ENCODE measurements at places on chromosomes 2 and 18.

- DNase-seq: no peak
These were observed 584.0 kb upstream of the CHAC2 start for GRCh38 chr2:53183581-53183980.

GRCh38 chr2:70557171-70557838 is 3.7 kb upstream of the TGFA start:
- DNase-seq: no peak

GRCh38 chr2:237195396-237196120 is 109.9 kb downstream of the COPS8 start:
- no peak for DNase-seq

DNA sequence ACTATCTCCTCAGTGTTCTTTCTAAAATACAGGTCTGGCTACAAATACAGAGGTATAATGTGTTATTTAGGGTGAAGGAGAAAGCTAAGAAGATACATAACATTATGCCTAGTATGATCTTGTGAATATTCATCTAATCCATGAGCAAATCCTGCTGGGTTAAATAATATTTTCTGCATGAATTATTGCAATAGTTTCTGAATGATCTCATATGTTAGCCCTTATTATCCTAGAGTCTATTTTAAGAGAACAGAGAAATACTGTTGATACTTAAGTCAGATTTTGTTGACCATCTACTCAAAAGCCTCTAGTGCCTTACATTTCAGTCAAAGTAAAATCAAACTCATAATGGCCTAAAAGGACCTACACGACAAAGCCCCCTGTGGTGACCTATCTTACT is 382.3 kb downstream of the FIGN start:
- DNase-seq: no peak

GRCh38 chr2:172986040-172986439 is 89.6 kb upstream of the MAP3K20 start:
- no peak for DNase-seq

DNA sequence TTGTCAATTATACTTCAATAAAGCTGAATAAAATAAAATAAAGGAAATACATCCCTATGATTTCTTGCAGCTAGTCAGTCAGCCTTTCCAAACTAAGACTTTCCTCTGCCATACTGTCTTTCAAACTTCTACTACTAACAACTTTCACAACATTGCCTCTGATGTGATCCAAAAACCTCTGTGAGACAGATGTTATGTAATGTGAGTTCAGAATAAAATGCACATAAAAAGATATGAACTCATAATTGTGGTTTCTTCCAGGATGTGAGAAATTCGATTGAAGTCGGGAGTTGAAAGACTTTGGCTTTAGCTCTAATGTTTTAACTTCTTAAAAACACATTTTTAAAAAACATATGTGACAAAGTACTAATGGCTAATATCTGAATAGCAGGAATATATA is 98.7 kb downstream of the PIGN start:
- no peak for DNase-seq

All from activated effector memory CD4-positive, alpha-beta T cell treated with anti-CD3 and anti-CD28 coated beads, Interleukin-2, amount 50 U/mL, for 16 hours (primary cell).